ENCODE measurements at places on chromosomes 5 and 9. TPM values are rescaled to one million over a fixed set of nuclear protein-coding genes. Genes with fewer than 3 reads are reported as not detected.

DOK3 gene
- 3.0 TPM for total RNA-seq

DNA sequence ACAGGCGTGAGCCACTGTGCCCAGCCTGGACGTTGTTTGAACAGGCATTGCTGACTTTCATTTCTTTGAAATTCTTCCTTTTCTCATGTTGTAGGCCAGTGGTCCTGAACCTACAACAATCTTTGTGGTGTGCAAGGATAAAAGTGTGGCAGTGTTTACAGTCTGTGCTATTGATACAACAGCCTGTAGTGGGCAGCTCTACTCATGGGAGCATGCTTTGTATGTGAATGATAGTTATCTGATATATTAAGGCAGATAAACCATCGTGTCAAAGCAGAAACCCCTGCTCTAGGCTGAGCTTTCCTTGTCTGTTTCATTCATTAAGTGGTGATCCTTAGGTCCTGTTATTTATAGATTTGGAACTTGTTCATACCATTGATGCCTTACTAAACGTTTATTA, 42.6 kb downstream of the CSNK1G3 start:
- no peak for DNase-seq

DNA sequence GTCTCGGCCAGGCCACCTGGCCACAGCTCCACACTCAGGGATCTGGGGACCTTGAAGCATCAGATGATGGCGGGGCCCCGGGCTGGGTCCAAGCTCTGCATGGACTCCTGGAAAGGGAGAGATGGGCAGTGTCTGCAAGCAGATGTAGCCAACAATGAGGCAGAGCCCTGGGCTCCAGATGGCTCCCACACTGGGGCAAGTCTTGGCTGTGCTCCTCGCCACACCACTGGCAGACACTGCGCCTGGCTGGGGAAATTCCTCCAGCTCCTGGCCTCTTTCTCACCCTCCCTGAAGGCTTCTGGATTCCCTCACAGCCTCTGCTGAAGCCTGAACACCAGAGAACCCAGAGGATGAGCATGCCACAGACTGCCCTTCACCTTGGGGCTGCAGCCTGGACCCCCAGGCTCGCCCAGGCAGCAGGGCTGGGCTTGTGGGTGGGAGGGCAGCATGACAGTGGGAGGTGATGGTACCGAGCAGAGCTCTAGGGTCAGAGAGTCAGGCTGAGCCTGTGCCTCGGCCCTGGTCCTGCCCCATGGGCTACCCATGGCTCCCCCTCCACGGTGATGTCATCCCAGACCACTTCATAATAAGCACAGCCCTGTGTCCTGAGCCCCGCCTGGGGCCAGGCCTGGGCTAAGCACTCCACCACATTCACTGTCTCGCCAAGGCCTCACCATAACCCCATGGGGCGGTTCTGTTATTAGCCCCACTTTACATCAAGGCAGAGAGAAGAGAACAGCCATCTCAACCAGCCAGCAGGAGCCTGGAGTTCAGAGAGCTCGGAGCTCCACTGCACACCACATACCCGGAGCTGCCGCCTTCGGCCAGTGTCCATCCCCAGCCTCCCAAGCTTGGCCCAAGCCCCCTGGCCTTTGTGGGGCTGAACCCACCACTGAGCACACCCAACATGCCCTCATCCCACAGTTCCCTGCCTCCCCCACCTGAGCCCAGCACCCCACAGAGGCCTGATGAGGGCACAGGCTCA, 62.2 kb upstream of the ADAMTS2 start:
- no peak for DNase-seq

DNA sequence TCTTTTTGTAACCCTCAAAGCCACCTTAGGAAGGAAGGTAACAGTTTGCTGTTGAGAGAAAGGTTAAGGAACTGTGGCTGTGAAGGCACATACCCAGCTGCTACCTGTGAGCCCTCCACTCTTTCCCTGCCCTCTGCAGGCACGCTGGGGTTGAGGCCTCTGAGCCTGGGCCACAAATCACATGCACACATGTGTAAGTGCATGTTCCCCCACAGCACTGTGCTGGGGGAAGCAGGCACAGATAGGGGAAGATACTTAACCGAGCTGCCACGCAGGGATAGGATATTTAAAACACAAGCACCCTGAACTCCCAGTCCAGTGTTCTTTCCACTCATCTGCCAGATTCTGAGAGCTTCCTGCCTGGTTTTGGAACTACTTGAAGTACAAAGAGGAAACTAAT, 18.1 kb downstream of the LARP1 start:
- no peak for DNase-seq

DNA sequence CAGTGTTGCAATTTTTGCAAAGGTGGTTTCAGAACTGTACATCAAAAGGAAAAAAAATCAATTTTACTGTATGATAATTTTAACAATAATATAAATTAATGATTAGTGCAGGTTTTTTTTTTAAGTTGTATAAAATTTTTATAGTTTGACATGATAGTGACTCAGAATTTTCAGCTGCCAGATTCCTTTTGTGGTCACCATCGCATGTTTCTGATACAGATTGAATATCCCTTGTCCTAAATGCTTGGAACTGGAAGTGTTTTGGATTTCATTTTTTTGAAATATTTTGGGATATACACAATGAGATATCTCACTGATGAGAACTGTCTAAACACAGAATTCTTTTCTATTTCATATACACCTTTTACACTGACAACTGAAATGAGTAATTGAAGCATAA, 361.3 kb downstream of the RAB3C start:
- DNase-seq: no peak
